Activated CD4-positive, CD25-positive, alpha-beta regulatory T cell treated with anti-CD3 and anti-CD28 coated beads, Interleukin-2, amount 50 U/mL, for 72 hours (primary cell): ENCODE measurements at places on chromosomes 7 and 10.

DNA sequence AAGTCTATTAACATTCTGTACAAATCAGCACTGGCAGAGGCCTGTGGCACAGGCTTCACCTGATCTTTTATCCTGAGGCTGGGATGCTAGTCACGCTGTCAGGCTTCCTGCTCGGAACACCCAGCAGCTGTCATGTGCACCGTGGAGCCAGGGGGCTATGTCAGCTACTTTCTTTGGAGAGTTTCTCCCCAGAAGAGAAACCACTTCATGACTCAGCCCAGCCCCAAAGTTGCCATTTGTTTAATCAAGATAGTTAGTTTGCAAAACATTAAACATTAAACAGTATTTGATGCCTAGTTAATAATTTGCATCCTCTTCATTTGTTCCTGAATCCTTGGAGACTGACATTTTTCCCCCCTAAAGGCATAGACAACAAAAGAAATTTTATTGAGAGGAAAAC, at the start of gene HABP2:
HABP2 (plus strand) TSS at position 353 of the 400 bp plus-strand sequence. CDS start 69 bp downstream, outside the sequence.
- no peak for DNase-seq

GRCh38 chr10:51689536-51689935, 9.9 kb downstream of the CSTF2T start:
- DNase-seq = no peak

GRCh38 chr7:101216001-101216859, 1.2 kb downstream of the PLOD3 start:
- no peak for DNase-seq

DNA sequence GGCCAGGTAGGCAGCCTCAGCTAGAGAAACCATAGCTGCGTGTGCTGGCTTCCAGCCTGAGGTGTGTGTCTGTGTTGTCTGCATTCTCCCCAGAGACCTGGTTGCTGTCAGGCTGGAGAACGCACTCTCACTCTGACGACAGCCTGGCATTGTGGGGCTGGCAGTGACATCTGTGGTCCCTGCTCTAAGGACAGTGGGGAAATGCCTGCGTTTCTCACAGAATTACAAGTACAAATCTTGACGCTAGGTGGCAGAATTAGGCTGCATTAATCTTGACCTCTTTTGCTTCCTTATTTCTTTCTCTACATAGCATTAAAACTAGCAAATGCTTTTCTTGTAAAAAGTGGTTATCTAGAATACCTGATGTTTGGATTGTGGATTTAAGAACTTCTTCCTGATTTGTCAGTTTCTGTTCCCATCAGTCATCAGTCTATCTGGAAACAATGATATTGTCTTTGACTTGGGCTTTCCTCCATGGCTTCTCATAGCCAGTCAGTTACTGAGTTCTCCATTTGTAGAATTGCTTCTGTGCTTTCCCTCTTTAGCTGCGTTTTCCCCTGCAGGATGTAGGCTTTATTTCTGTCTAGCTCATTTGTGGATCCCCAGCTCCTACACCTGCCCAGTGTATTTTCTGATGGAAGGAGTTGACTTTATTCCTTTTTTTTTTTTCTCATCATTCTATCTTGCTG, 86.0 kb downstream of the FANK1 start:
- no peak for DNase-seq

DNA sequence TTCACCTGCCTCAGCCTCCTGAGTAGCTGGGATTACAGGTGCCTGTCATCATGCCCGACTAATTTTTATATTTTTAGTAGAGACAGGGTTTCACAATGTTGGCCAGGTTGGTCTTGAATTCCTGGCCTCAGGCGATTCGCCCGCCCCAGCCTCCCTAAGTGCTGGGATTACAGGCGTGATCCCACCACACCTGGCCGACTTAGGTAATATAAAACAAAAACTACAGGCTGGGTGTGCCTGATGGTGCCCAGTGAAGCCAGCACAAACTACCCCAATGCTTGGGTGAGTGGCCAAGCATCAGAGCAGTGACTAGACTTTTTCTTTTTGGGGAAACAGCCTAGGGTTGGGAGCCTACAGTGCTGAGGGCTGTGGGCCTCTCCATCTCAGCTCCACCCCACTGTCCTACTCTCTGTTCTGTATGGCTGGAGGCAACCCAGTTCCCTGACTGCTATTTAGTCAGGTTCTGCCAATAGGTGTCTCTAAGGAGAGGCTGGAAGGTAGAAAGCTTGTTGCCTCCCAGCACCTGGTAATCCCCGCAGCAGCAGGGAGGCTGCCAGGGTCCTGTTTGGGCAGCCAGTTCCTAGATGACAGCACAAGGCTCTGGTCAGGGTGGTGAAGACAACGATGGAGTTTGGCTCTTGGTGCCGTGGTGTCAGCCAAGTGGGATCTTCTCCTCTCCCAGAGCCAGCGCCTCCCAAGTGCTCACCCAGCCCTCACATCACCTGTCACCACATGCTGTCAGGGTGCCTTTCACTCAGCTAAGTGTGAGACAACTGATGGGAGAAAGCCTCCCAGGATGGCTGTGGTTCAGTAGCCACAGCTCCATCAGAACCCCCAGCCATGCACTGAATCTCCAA, 10.4 kb upstream of the NACAD start:
- DNase-seq = no peak

DNA sequence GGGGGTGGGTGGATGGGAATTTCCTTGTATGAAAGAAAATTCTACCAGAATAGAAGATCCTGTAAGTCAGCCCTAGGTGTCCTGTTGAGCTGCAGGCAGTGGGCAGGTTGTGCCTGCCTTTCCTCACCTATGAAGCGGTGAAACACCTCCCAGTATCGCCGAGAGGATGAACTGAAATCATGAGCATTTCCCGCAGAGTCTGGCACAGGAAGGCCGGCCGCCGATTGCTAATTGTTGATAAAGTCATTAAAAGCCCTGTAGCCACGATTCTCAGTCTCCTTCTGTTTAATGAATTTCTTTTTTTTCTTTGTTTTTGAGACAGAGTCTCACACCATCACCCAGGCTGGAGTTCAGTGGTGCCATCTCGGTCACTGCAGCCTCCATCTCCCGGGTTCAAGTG, 142.1 kb downstream of the CAMK1D start:
- DNase-seq = no peak

GRCh38 chr7:98212532-98213041, 1.3 kb downstream of the BHLHA15 start:
- DNase-seq = peak; percentile 26

DNA sequence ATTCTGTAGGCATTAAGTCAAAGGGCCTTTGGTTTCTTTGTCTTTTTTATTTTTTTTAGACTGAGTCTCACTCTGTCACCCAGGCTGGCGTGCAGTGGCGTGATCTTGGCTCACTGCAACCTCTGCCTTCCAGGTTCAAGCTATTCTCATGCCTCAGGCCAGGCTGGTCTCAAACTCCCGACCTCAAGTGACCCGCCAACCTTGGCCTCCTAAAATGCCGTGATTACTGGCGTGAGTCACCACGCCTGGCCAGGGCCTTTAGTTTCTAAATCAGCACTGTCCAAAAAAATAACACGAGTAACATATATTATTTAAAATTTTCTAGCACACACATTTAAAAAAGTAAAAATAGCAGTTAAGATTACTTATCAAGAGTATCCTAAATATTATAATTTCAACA, 11.1 kb upstream of the ACSL5 start:
- DNase-seq = no peak

- DNase-seq = no peak
These were observed 61.4 kb downstream of the SYPL1 start for GRCh38 chr7:106050746-106051117.

GRCh38 chr7:122199171-122199570, 55.1 kb upstream of the AASS start:
- no peak for DNase-seq
